ENCODE measurements at places on chromosomes 5 and 9.

DNA sequence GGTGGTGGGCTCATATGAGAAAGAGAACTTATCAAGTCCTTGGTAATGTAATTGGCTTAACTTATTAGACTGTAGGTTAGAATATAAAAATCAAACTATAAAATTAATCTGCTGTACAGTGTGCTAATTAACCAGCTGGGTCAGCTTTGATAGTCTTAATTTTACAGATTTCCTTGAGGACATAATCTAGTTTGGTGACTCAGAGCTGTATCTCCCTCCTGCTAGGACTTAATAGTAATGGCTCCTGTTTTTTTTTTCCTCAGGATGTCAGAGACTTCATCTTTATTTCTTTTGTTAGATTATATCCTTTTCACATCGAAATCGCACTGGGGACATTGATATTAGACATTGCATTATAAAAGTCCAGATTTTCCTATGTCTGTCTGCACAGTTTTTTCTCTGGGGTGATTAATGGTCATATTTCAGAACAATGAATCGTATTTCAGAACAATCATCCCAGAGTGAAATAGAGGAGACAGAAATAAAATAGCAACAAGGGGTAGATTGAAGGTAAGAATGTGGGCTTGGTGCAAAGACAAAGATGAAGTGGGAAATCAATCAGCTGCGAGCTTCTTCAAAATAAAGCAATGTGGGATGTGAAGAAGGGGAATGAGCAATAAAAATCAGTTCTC, 346.4 kb upstream of the RIOK2 start:
- DNase-seq, result no peak

DNA sequence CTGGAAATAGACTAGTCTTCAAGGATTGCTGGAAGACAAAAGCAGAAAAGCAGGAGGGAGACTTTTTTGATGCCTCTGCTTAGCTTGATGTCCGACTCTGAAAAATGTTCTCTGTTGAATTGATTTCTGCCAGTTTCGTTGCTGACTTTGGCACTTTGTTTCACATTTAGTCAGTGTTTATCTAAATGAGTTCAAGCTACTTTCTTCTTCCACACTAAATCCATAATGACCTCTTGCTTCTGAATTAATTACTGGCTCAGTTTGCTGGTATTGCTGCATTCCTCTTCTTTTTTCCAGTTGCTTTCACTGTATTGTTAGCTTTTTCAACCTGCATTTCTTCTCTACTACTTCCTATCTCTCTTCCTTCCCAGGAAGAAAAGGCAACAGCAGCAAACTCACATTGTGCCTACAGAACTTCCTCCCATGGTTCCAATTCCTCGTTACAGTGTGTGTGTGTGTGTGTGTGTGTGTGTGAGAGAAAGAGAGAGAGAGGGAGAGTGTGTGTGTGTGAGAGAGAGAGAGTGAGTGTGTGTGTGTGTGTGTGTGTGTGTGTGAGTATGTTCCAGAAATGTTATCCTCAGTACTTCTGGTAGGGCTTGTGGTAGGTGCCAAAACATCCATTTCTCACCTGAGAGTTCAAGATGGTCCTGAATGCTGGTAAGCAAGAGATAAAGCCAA, 234.8 kb downstream of the CSNK1G3 start:
- no peak for DNase-seq

GRCh38 chr9:86126998-86127972, 27.9 kb upstream of the GOLM1 start:
- DNase-seq, result no peak

- no peak for DNase-seq
Observed at GRCh38 chr5:36584009-36584875, 22.2 kb upstream of the SLC1A3 start.

DNA sequence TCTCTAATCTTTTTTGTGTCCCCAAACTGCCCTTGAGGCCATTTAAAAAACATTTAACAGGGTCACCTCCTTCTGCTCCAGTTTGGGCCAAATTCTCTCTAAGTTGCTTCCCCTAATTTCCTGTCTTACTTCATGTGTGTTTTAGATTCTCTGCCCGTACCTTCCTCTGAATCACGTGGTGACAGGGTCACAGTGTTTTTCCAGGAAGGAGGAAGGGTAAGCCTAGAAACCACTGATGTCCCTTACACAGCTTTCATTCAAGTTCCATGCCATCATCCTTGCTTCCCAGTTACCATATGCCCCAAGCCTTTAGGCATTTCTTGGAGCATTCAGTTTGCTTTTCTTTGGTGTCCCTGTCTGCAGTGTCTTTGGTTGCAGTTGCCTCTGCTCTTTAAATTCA, 42.4 kb upstream of the MACIR start:
- DNase-seq, result no peak

GRCh38 chr5:133967698-133968203, 674 bp downstream of the C5orf15 start:
- no peak for DNase-seq

DNA sequence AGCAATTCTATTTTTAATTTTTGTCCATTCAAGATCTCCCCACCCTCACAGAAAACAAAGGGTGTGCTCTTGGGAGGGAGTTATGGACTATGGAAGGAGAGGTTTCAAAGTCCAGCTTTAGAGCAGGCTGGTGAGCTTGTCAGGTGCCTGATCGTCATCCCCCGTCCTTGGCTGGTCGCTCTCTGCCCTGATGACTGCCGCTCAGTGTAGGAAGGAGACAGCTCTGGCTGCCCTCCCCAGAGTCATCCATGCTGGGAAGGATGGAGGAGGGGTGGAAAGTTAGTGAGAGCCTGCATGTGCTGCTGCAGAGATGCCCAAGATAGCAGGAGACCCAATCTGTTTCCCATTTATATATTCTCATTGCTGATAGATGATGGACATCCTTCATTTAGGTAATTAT, 96.6 kb downstream of the NLN start:
- no peak for DNase-seq

DNA sequence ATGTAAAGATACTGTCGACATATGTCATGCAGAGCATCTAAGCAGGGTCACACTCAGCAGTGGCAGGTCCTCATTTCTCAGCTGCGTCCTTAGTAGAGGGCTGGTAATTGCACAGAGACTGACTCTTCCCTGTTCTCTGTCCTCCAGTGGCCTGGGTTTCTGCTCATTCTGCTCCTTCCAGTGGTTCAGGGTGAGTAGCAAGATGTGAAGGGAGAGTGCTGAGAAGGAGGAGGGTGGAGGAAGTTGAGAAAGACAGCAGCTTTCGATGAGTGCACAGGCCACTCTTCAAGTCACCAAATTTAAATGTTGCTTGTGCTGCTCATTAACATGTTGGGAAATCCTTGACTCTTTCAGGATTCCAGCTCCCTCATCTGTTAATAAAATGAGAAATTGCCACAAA, 203.9 kb downstream of the FBXL7 start:
- no peak for DNase-seq

- peak; percentile 43 for DNase-seq
Observed at GRCh38 chr5:141637767-141638419, 1.1 kb downstream of the RELL2 start.

DNA sequence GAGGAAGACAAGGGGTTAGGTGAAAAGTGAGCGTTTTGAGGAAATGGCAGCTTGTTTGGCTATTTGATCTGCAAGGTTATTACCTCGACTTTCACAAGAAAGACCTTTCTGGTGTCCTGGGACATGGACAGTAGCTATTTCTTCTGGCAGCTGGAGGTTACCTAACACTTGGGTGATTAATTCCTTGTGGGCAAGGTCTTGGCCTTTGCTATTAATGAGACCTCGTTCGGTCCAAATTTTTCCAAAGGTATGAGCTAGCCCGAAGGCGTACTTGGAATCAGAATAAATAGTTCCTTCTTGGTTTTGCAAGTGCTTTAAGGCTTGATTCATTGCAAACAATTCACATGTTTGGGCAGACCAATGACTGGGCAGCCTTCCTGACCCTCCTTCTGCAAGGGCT, 4.9 kb downstream of the GTF3C5 start:
- no peak for DNase-seq

DNA sequence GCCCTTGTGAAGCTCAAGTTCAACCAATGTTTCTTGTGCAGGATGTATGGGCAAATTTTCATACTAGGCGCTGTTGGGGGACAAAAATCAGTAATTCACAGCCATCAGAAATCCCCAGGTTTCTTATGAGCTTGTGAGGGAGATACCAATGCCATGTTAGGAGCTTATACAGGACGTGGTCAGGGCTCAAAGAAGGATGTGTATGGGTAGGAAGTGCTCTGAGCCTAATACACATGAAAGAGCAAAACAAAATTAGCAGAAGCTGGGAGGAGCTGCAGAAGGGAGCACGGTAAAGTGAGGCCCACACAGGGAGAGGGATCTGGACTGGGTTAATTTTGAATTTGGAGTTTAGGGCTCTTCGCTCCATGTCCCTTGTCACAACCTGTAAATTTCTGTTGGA, 114.6 kb upstream of the MAP3K1 start:
- no peak for DNase-seq

DNA sequence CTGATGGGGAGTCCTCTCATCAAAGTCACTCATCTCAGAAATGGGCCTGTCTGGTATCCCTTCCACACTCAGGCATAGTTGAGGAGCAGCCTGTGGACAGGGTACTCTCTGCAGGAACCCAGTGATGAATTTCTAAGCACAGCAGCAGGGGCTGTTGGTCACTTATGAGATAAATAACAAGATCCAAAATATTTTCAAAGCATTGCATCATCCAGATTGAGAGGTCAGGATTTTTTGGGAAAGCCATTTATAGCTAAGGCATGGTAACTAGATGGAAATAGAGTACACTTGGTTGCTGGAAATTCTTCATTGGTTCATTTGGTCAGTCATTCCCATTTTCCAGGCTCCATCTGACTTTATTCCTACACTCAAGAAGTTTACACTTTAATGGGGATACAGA, 246.8 kb upstream of the RAI14 start:
- no peak for DNase-seq

GRCh38 chr9:119963798-119964372, 594.6 kb upstream of the BRINP1 start:
- DNase-seq, result no peak
